ENCODE measurements at places on chromosomes 7 and 10. TPM values are rescaled to one million over a fixed set of nuclear protein-coding genes. Genes with fewer than 3 reads are reported as not detected.

SRRT gene
- total RNA-seq = 136 TPM

RSU1 gene
- total RNA-seq = 84.4 TPM

SPRN gene
- 0.39 TPM for total RNA-seq

GNGT1 gene
- not detected for total RNA-seq

CAV2 gene
- 209 TPM for total RNA-seq

PURB gene
- total RNA-seq = 11.7 TPM

SERPINE1 gene
- 1,731 TPM for total RNA-seq

TRIP6 gene
- total RNA-seq = 52.4 TPM

PILRA gene
- 3.6 TPM for total RNA-seq

PPP3CB gene
- total RNA-seq = 17.3 TPM

WNT2 gene
- total RNA-seq = 0.05 TPM

MYH16 gene
- 0.35 TPM for total RNA-seq

TFR2 gene
- total RNA-seq = 2.5 TPM

SMKR1 gene
- total RNA-seq = 8.4 TPM

DPY19L1 gene
- total RNA-seq = 38.8 TPM

DOCK4 gene
- total RNA-seq = 7.0 TPM

CYP3A7 gene
- total RNA-seq = 0.05 TPM

MYO1G gene
- 0.27 TPM for total RNA-seq

CUBN gene
- total RNA-seq = 0.06 TPM

CDC14C gene
- 0.03 TPM for total RNA-seq

CCDC3 gene
- 1.4 TPM for total RNA-seq

P4HA1 gene
- total RNA-seq = 19.8 TPM

PKD1L1 gene
- 0.12 TPM for total RNA-seq

NEURL1 gene
- total RNA-seq = 0.50 TPM
